ENCODE measurements at places on chromosomes 13 and 19.

- no peak for DNase-seq
Measured at GRCh38 chr19:19661675-19662251, 1.7 kb downstream of the ATP13A1 start.

DNA sequence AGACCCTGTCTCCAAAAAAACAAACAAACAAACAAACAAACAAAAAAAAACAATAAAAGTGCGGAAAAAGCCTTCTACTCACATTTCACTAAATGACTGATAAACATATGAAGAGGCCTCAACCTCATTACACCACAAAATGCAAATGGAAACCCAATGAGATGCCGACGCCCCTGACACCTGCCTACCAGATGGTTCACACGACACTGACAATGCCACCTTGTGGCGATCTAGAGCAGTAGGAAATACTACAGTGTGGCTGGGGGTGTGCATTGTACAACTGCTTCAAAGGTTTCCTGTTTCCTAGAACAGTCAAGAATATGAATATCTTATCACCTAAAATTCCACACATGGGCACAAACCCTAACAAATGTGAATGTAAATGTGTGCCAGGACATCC is 14.0 kb downstream of the SCGB2B2 start:
- no peak for DNase-seq

DNA sequence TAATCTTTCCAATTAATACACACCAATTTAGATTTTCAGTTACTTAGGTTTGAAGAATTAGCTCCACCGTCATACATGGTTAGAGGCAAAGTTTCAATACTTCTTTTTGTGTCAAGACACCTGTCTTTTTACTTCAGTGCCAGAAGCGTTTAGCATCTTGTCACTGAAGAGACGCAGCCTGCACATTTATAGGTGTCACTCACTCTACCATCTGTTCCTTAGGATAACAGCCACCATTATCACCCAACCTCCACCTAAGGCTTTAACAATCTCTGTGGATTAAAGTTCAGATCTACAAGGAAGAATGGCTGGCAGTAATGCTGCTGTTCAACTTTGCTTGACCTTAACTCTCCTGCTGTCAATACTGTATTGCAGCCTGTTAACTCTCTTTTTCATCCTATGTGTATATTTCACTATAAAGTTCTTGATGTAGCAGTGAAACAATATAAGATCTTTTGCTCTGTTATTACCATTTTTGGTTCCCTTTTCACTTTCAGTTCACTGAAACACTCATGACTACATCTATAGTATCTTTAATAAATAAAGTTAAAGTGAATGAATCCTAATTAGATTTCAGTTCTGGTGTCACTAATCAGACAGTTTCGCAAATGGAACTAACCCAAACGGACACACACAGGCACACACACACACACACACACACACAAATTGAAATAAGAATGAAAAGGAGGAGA is 435.6 kb downstream of the PCDH9 start:
- no peak for DNase-seq

DNA sequence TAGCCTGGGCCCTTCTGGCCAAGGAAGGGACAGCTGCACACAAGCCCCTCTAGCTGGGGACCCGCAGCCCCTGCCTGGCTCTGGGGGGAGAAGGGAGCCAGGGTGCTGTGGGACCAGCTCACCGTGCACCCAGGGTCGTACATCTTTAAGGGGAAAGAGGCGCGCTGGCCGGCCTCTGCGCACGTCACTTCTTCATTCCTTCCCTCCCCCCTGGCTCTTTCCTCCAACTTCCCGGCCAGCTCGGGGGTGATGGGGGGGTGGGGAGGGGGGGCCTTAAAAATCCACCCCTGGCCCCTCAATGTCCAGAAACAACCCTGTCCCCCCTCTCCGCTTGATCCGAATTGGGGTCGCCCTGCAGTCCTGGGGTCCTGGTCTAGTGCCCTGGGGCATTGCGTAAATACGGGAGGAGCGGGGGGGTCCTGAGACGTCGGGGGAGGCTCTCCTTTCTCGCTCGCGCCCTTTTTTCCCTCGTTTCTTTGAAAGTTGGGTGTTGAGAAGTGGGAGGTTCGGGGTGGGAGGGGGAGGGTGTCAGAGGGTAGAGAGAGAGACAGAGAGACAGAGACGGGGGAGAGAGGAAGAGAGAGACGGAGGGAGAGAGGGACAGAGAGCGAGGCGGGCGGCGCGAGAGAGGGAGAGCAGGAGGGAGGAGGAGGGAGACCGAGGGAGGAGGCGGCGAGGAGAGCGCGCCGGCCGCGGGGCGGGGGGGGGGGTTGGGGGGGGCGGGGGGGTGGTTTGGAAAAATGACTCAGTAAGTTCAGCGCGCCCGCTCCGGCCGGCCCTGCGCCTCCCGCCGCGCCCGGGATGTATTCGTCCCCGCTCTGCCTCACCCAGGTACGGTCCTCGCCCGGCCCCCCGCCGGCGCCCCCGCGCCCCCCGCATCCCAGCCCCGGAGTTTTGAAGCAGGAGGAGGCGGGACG is at the start of gene NFIC:
TSS of gene NFIC (plus strand) at position 748 of the 917 bp plus-strand sequence. CDS start at position 802, 54 bp downstream.
- DNase-seq, result no peak

DNA sequence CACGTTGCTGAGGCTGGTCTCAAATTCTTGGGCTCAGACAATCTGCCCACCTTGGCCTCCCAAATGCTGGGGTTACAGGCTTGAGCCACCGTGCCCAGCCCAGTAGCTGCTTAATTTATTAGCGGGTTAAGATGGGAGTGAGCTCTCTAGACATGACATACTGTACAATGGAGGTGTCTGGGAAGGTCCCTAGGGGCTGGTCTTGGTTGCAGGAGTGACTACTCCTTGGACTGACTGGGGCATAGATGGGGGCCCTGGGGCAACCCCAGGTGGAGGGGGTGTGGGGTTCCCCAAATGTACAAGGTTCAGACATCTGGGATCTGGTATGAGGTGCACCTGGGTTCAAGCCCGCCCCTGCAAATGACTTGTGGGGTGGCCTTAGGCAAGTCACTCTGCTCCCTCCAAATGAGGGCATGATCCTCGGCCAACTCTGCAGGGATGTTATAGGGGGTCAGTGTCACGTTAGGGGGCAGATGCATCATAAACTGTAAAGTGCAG is 12.8 kb downstream of the CIB3 start:
- DNase-seq, result no peak

GRCh38 chr13:30845297-30846214 is 60.5 kb upstream of the MEDAG start:
- DNase-seq, result no peak

GRCh38 chr13:23674795-23675640 is 104.8 kb downstream of the TNFRSF19 start:
- DNase-seq, result no peak

DNA sequence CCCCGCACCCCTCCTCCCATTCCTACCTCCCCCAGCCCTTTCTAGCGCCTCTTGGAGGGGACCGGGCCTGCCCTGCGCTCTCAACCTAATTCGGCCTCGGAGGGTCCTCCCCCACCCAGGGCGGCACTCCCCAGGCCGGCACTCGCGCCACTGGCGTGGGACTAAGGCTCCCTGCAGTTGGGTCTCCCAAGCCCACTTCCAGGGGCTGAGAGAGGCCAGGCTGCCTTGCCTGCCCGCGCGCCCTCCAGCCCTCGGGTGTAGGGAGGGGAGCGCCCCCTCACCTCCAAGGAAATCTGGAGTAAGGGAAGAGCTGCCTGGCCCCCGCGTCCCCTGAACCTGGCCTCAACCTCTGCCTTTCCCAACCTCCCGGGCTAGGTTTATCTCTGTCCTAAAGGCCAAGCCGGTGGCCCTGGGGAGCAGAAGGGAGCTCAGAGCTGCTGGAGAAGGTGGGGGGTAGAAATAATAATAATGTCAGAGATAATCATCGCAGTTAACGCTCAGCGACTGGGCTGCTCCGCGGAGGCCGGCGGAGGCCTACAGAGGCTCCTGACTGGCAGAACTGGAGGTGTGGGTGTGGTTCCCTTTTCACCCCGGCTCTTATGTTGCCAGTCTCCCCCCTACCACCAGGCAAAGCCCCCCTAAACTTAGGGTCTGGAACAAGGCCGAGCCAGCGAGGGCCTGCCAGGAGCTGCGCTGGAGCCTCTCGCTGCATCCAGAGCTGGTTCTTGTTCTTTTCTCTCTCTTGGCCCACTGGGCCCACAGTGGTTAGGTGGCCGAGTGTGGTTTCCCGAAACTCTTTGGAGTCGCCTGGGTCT is 9.6 kb downstream of the ZIC2 start:
- DNase-seq, result no peak

DNA sequence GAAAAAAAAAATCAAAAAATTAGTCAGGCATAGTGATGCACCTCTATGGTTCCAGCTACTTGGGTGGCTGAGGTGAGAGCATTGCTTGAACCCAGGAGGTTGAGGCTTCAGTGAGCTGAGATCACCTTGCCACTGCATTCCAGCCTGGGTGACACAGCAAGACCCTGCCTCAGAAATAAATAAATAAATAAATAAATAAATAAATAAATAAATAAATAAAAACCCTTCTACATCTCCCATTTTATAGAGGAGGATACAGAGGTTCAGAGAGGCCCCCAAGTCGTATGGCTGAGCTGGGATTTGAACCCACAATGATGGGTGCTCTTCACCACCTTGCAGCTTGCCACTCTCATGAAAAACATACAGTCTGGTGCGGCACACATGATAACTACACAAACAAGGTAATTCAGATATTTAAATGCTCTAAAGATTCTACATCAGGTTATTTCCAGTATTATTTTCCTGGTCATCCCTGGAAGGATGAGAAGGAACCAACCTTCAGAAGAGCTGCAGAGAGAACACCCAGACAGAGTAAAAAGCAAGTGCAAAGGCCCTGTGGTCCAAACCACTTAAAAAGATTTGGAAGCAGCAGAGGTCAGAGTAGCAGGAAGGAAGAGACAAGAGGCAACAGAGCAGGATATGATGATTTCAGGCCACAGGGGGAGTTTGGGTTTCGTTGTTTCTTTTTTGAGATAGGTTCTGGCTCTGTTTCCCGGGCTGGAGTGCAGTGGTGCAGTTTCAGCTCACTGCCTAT is 29.2 kb upstream of the OR1M1 start:
- DNase-seq, result no peak

- DNase-seq, result no peak
Measured at GRCh38 chr13:80055847-80056246, 285.1 kb downstream of the SPRY2 start.

GRCh38 chr13:24505756-24506155 is 6.8 kb downstream of the PARP4 start:
- DNase-seq, result no peak

- no peak for DNase-seq
Measured at GRCh38 chr13:113351514-113352026, 12.4 kb downstream of the GRTP1 start.

DNA sequence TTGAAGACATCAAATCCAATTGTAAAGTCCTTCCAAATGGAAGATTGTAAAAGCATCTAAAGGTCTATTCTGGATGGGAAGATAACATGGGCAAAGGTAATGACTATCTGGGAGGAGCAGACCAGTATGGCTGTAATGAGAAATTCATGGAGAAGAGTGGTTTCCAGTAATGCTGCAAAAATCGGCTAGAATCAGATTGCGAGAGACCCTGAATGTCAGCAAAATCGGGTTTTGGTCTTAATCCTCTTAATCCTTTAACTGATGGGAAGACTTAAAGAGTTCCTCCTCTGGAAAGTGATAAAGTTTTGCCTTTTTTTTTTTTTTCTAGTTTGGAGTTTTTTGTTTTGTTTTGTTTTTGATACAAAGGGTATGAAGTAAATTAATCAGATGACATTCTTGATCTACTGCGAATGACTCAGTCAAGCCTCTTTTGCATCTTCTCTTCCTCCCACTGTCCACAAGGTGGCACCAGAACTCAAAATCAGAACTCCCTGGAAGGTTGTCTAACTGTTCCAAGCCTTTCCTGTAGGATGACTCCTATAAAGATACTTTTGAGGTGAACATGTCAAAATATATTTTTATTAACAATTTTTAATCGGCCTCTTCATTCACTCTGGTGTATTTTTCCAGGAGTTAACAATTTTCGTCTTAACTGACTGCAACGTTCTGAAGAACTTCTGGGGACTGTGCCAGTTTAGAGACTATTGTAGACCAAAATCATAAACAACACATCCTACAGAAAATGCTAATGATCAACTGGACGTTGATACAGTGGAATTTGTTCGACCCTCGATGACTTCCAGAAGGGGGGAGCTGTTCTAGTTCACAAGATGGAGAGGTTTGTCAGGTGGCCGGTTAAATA is 213.3 kb upstream of the MIR17HG start:
- DNase-seq, result no peak

Measured in GM18507 (cell line).